ENCODE measurements at places on chromosomes 12 and 14.

GRCh38 chr12:79016181-79016580, 151.6 kb downstream of the SYT1 start:
- DNase-seq = no peak

- DNase-seq = no peak
Measured at GRCh38 chr14:102592763-102593060, 263 bp downstream of the RCOR1 start.

- DNase-seq = no peak
Measured at GRCh38 chr14:98408024-98408555, 863.9 kb downstream of the BCL11B start.

GRCh38 chr14:59320763-59321625, 132.5 kb downstream of the DAAM1 start:
- DNase-seq = peak; percentile 55

DNA sequence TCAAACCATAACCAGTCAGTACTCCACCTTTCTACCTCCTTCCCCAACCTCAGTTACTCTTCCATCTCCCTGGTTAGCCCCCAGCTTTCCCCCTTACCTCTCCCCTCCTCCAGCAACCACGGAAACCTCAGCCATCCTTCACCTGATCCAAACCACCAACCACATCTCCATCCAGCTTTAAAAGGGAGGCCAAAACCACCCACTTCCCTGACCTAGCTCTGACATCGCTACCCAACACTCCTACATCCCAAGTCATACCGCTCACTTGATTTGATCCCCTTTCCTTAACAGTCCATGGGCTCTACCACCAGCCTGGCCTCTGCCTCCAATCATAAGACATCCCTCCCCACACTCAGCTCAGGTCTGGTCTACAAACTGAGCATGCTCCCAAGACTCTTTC, 1.5 kb downstream of the RAB35 start:
- no peak for DNase-seq

GRCh38 chr14:21921453-21921852, 247.8 kb upstream of the OR4E1 start:
- DNase-seq = no peak

- DNase-seq = no peak
Measured at GRCh38 chr14:102094101-102094500, 7.3 kb upstream of the HSP90AA1 start.

DNA sequence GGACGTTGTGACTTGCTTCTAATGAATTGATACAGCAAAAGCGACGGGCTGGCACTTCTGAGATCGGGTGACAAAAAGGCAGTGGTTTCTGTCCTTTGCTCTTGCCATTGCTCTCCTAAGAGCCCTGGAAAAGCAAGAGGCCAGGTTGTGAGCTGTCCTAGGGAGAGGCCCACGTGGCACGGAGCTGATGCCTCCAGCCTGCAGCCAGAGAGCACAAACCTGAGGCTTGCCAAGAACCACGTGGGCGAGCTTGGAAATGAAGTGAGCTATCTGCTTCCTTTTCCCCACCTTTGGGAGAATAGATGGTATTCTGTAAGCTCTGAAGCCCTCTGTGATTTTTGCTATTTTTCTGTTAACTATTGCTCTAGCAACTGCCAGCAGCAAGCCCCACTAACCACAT, 26.4 kb upstream of the NOS1 start:
- no peak for DNase-seq

GRCh38 chr14:103832046-103832445, 15.3 kb downstream of the PPP1R13B start:
- peak; percentile 16 for DNase-seq

GRCh38 chr12:31322801-31323207, 3.1 kb downstream of the SINHCAF start:
- peak; percentile 36 for DNase-seq

DNA sequence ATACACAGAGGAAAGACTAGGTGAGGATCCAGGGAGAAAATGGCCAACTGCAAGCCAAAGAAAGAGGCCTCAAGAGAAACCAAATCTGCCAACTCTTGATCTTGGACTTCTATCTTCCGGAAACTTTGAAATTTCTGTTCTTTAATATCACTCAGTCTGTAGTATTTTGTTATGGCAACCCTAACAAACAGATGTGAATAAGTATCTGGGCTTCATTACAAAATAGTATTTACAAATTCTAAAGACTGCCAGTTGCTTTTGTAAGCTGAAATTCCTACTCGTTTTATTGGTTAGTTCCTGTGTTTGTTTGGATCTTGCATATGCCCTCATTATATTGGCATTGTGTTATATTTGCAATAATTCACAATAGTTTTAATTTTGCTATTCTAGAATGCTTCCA, 143.2 kb upstream of the USP15 start:
- DNase-seq = no peak

DNA sequence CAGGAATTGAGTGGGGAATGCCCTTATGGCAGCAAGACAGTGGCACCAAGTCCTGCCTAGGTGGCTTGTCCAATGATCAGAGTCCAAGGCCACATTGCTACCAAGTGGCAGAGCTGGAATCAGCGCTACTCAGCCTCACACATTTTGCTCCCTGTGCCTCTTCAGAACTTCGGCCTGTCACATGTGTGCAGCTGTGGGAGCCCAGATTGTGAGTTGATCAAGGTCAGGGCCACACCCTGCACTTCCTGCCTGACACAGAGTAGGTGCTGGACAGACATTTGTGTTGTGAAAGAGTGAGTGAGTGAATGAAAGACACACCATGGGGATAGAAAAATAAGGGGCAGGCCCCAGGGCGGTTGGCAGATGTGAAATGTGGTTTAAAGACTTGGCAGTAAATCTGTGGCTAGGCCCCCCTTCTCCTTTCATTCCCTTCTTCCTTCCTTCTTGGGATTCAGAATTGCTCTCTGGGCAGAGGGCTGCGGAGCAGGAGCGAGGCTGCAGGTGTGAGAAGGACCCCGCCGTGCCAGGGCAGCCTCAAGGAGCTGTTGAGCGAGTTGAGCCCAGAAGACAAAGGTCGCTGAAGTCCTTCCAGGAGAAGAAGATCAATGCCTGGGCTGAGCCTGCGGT, 83.5 kb downstream of the SLC25A47 start:
- peak; percentile 66 for DNase-seq

GRCh38 chr14:96688629-96689028, 108.6 kb upstream of the VRK1 start:
- no peak for DNase-seq

DNA sequence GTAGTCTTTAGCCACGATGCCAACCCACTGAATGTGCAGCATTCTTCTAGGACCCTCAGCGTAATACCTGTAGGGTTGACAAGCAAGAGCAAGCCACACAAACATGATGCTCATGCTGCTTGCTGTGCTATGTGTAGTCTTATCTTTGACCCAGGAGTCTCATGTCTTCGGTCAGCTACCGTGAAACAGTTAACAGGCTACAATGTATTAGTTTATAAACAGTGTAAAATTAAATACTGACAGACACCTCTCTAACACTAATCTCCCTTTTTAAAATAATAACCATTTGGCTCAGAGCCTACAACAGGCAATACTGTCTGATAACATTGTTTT, 1.9 kb downstream of the EAPP start:
- DNase-seq = no peak

DNA sequence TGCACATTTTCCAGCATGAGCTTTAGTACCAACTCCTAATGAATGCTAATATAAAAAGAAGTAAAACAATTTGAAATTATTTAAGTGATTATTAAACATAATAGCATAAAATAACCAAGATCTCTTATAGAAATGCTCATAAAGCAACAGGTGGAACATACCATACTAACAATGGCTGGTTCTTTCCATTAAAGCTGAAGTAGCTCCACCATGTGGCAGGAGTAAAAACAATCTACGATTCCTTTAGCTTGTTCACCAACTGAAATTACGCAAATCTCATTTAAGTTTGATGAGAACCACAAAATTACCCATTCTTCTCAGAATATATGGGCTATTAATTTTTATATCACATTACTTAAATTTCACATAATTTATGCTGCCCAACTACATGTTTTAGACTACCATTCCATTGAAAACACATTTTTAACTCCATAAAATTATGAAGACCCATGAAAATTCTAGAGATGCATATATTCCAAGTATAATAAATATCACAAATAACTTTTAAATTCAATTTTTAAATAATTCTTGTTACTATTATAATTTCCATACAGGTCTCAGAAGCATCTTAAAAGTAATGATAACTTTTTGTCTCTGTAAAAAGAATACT, 213.6 kb downstream of the DAD1 start:
- peak; percentile 61 for DNase-seq

- DNase-seq = no peak
Measured at GRCh38 chr14:61341275-61342206, 20.2 kb downstream of the PRKCH start.

GRCh38 chr12:121570467-121571283, 10.1 kb downstream of the KDM2B start:
- DNase-seq = no peak

- DNase-seq = no peak
Measured at GRCh38 chr14:67167420-67168109, 21.7 kb upstream of the GARIN2 start.

DNA sequence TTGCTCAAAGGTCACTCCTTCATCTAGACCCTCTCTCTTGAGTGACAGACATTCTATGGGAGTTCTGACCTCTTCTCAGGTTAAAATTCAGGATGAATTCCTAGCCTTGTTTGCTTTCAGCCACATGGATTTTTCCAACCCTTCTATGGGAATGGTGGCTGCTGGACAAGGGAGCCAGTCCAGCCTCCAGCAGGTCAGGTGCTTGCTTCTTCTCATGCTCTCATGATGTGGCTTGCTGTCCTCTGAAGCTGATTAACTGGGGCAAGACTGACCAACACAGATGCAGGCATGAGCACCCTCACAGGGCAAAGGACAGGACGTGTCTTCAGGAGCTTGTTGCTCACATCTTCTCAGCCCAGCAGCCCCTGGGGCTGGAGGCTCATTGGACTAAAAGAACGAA, 97.2 kb upstream of the SLC35F4 start:
- no peak for DNase-seq

DNA sequence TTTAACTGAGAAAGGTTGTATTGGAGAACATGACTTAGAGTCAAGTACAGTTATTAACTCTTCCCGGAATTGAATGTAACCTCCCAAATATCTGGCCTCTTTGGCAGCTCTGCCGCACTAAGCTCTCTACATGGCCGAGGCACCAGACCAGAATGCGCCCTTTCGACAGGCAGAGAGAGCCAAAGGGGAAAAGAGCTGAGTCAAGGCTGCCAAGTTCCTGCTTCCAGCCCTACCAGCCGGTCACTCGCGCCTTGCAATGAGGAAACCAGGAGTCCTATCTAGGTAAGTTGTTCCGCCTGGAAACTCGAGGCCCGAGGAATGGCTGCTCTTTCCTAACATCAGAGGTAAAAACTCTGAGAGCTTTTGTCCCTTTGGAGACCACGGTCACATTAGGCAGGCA, 172.2 kb downstream of the BRMS1L start:
- DNase-seq = no peak

DNA sequence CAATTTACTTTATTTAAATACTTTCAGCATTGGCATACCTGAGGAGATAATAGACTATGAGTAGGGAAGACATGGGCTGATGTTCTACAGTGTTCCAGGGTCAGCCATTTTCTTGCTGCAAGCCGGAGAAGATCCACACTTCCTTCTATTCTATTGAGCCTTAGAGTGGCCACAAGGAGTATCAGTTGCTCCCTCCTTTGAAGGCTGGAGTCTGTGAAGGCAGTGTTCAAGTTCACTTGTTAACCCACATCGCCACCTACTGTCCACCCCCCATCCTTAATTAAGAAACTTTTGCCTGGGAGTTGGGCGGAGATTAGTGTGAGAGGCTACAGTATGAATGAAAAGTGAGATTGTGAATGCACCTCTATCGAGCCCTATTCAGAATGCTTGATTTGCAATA, 666.6 kb downstream of the NRXN3 start:
- peak; percentile 73 for DNase-seq

GRCh38 chr14:37985826-37986470, 221.8 kb upstream of the SSTR1 start:
- DNase-seq = peak; percentile 63

DNA sequence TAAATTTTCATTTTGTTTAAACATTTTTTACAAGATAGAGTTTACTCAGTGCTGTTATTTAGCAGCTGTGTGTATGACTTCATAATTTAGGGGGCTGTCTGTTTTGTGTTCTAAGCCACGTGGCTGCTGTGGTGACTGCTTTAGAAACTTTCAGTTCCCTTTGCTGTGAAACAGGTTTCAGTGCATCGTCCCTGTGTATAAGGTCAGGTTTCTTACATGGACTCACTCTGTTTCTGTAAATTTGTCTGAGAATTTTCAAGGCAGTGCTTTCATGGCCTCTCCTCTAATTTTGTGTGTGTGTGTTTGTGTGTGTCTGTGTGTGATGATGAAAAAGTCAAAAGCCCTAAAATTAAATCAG, 32.4 kb downstream of the BICD1 start:
- DNase-seq = peak; percentile 62

GRCh38 chr12:82174936-82175335, 183.3 kb downstream of the CCDC59 start:
- no peak for DNase-seq

- DNase-seq = peak; percentile 61
Measured at GRCh38 chr14:76701981-76702380, 59.3 kb upstream of the VASH1 start.

DNA sequence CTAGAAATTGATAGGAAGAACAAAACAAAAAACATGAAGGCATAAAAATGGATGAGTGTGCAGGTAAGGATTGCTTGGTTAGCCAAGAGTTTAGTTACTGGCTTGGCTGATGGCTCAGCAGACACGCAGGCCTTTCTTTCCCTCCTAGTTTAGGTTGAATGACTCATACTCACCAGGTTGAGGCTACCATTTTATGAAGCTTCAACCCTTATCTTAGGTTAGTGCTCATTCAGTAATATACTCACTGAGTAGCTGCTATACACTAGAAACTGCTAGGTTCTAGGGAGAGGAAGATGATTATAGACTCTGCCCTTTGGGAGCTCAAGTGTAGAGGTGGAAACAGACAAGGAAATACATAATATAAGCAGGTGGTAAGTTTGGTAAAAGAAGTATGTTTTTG, 6.0 kb downstream of the P3H3 start:
- no peak for DNase-seq

GRCh38 chr14:104040539-104040938, 45.0 kb upstream of the ASPG start:
- no peak for DNase-seq

DNA sequence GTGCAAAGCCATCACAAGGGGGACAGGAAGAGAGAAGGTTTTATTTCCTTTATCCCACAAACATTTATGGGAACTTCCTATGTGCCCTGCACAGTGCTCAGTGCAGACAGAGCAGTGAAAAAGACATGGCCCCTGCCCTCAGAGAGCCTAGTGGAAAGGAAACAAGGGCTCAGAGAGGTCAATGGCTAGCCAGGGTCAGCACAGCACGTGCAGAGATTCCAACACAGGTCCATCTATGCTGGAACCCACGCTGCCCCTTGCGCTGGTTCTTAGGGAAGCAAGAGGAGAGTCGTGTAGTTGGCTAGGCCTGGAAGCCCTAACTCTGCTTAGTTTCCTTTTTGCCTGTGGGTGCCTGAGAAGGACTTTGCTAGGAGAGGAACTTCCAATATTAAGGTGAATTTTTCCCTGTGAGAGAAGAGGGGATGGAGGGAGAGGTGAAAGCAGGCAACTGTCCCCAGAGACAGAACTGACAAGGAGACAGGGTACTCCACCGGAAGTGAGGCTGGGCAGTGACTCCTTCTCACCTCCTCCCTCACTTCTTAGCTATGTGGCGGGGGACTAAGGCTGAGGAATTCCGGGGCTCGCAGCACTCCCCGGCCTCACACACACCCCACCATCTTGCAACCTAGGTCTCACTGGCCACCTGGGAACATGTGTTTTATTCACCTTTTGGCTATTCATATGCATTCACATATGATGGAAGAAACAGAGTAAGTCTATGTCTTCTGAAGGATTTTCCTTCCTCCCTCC, 12.1 kb upstream of the GPX2 start:
- DNase-seq = no peak

All from fibroblast of mammary gland (primary cell).